ENCODE measurements at places on chromosomes 4 and X.

GRCh38 chrX:49844611-49845010, 15.5 kb downstream of the PAGE4 start:
- DNase-seq: peak; percentile 12

DNA sequence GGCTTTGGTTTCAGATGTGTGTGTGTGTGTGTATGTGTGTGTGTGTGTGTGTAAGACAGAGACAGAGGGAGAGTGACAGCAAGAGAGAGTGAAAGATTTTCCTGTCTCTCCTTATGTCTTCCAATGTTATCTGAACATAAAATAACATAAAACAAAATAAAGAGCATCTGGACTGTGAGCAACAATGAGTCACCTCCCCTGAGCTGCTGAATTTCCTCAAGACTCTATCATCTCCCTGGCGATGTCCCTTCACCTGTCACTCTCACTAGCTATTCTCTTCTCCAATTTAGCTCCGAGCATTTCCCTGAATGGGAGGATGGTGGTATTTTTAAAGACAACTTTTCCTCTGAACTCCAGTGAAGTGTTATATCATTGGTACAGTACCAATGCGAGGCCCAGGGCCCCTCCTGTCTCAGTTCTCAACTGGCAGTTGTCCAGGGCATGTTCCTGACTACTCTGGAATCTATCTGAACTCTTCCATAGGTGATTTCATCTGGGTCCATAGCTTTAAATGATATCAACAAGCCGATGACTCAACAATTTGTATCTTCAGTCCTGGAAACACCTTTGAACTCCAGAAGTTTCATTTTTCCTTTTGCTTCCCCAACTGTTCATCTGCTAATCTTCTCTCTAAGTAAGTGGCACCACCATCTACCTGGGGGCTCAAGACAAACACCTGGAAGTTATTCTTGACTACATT, 195.0 kb upstream of the CLNK start:
- no peak for DNase-seq

DNA sequence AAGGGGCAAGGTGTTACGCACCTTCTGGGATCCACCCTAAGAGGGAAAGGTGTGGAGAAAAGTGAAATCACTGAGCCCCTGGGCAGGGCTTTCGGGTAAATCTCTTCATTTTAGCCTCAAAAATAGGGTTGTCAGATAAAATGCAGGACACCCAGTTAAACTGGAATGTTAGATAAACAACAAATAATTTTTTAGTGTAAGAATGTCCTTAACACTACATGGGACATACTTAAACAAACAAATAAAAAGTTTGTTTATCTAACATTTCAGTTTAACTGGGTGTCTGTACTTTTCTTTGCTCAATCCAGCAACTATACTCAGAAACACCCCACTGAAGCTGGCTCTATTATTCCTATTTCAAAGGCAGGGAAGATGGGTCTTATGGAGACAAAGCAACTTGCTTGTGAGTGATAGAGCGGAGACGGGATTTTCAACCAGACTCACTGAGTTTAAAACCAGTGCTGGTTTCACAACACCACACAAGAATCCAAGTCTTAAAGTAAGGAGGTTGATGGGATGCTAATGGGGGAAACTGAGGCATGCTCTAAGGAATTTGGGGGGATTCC, 144.8 kb upstream of the RBPJ start:
- DNase-seq: no peak

GRCh38 chrX:40150503-40150902, 52.7 kb upstream of the BCOR start:
- no peak for DNase-seq

GRCh38 chrX:68685685-68686084, 38.2 kb downstream of the STARD8 start:
- no peak for DNase-seq

- no peak for DNase-seq
Measured at GRCh38 chr4:90442619-90443018, 315.4 kb downstream of the CCSER1 start.

DNA sequence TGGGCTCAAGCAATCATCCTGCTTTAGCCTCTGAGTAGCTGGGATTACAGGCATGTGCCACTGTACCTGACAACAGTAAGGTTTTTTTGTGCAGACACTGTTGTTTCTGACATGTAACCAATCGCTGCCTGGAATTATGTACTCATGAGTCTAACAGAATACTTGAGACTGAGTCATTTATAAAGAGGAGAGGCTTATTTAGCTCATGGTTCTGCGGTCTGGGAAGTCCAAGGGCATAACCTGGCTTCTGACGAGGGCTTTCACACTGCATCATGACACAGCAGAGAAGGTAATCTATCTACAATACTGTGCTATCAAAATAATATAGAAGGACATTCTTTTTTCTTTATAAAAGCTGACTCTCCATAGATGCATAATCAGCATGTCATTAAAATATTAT, 115.5 kb upstream of the STOX2 start:
- DNase-seq: no peak

- no peak for DNase-seq
Measured at GRCh38 chr4:141851246-141851891, 215.0 kb downstream of the IL15 start.

DNA sequence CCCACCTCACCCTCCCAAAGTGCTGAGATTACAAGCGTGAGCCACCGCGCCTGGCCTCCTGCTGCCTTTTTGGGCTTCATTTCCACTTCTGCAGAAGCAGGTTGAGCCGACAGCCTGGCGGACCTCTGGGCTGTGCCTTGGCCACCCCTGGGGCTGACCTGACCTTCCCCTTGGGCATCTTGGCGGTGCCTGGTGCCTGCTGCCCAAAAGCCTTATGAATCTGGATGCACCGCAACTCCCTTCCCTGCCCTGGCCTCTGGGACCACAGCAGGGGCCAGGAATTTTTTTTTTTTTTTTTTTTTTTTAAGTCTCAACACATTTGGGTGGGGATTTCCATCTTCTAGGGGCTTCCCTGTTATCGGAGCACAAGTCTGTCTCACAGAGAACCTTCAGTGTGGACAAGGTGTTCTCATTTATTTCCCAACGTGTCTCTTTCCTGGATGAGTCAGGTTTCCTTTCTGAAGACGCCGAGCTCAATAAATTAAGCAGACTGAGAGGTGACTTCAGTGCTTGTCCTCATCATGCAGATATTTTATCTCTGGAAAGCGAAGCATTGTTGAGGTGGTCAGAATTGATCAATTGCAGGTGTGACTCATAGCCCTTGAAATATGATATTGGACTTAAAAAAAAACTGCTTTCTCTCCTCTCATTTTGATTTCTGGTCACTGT, 79.7 kb downstream of the SHROOM2 start:
- no peak for DNase-seq

DNA sequence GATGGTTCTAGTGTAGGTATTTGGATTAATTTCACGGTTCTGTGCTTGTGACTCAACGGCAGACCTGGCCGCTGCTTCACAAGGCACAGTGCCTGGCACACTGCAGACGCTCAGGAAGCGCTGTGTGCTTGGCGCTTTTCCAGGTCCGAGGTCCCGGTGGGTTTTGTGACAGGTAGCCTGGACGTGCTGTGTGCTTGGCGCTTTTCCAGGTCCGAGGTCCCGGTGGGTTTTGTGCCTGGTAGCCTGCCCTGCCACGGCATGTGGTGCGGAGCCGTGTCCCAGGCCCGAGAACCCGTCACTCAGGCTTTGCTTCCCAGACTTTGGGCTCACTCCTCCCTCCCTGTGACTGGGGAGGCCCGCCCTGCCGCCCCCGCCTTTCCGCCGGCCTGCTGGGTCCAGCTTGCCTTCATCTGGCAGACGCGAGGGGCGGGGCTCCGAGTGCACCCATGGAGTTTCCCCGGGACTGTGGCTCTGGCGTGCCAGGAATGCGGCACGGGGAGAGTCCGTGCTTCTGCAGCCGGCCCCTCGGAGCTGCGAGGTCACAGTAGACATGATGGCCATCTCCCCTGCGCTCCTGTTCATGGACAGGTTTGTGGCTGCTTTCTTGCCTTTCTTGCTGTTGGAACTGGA, 44.2 kb downstream of the TBC1D14 start:
- DNase-seq: no peak

- no peak for DNase-seq
Measured at GRCh38 chr4:15779809-15780208, 1.7 kb downstream of the CD38 start.

DNA sequence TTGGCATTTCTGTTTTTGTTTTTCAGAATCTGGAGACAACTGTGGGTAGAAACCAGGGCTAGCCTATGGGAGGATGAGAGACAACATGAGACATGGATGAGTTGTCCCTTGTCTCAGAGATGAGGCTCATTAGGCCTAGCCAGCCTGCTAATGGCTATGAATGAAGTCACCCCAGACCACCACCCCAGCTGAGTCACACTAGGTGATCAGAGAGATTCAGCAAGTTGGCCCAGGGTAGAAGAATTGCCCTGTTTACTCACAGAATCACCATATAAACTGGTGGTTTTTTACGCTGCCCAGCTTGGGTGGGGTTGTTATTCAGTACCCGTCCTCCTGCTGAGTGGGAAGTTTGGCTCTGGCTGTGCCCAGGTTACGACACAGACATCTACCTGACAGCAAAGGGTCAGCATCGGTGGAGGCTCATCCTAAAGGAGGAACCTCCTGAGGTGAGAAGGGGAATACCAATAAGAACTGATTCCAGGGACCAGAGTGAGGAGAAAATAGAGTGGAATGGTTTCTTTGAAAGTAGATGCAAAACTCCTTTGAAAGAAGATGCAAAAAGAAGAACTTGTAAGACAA, 17.2 kb upstream of the ARSJ start:
- DNase-seq: no peak

DNA sequence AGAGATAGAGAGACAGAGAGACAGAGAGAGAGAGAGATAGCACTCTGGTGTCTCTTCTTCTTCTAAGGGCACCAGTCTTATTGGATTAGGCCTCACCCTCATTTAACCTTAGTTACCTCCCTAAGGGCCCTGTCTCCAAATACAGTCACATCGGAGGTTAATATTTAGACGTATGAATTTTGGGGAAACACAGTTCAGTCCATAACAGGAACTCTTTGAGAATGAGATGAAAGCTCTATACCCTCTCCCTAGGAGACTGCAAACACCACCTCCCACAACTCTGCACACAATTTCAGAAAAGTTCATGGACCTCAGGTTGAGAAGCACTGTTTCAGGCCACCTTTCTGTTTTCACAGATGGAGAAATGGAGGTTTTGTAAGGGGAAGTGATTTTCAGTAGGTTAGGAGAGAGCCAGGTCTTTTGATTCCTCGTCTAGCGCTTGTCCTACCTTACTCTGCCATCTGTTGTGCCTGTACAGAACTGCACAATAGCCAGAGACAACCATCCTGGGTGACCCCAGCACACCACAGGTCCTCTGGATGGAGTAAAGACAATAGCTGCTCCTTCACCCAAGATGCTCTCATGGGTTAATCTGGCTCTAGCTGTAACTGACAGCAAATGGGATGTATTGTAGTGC, 16.9 kb upstream of the LOC101059915 start:
- no peak for DNase-seq

DNA sequence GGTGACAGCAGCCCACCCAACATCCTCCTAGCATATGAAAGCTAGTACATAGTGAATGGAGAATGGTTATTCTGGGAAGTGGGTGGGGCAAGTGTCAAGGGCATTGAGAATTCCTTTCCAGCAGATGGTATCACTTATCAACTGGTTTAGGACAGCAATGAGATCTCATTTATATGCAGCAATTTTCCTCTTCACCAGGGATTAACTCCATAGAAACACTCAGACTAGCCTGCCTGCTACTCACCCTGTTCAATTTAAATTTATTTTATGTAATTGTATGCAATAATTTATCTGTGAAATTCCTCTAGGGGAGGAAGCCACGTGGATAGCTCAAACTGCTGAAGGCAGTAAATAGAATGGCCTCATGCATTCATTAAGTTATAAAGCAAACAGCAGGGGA, 101.6 kb upstream of the MID1IP1 start:
- no peak for DNase-seq

DNA sequence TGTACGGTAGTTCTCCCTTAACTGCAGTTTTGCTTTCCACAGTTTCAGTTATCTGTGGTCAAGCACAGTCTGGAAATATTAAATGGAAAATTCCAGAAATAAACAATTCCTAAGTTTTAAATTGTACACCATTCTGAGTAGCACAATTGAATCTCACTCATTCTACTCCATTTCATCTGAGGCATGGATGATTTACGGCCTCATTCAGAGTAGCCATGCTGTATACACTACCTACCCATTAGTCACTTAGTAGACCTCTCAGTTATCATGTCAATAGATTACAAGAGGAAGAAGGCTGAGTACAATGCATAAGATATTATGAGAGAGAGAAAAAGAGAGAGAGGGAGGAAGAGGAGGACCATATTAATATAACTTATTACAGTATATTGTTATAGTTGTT, 77.5 kb downstream of the ENOX2 start:
- no peak for DNase-seq

- DNase-seq: no peak
Measured at GRCh38 chrX:35380808-35381700, 417.1 kb upstream of the MAGEB16 start.

GRCh38 chrX:41391606-41392005, 55.5 kb upstream of the NYX start:
- DNase-seq: no peak

DNA sequence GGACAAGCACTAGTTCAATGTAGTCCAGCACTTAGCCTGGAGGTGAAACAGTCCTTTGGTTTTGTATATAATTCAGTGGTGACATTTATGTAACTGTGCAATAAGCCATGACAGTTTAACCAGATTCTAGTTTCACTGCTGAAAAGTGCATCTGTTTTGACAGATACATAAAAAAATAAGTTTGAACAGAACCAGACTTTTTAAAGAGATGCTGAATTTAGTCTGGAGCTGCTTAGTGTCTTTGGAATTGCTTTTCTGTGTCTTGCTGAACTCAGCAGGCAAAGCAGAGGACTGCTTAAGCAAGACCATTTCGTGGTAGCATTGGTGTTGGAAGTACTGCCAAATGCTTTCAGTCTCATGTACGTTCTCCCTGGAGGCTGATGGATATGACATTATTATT, 393.5 kb downstream of the MAPK10 start:
- no peak for DNase-seq

GRCh38 chrX:153931748-153932147, 3.1 kb downstream of the NAA10 start:
- DNase-seq: no peak

DNA sequence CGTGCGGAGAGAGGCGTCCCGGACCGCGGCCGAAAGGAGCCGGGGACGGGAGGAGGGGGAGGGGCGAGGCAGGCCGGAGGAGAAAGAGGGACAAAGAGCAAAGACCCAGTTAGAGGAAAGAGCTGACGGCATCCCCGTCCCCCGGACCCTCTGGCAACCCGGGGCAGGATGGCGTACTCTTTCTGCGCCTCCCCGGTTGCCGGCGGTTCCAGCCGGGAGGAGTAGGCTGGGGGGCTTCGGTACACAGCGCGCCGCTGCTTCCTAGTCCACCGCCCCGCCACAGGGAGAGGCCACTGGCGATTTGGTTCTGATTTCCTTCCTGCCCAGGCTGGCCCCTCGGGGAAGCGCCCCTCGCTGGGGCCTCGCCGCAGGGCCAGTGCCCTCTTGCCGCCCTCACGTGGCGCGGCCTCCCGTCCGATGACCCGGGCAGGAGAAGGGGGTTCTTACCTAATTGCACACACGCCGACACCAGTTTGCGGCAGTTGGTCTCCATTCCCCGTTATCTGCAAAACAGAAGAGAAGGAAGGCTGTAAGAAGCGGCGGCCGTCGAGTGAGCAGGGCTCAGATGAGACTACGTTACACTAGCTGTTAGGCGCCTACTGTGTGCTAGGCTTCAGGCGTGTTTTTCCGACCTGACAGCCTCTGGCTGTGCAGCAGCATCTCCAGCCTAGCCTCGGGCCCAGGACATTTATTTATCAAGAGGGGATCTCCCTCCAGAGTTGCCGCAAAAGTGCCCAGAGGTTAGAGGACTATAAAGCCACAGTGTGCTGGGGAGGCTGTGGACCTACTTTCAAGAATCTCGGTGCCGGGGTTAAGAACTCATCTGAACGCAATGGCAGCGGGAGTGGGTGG, 9.9 kb upstream of the PITX2 start:
- no peak for DNase-seq

GRCh38 chrX:119398974-119399771, at the start of gene SLC25A43:
TSS of gene SLC25A43 (plus strand) at chrX:119399336. CDS start at chrX:119399404, 68 bp downstream.
- no peak for DNase-seq
